ENCODE measurements at places on chromosomes 5 and 9.

DNA sequence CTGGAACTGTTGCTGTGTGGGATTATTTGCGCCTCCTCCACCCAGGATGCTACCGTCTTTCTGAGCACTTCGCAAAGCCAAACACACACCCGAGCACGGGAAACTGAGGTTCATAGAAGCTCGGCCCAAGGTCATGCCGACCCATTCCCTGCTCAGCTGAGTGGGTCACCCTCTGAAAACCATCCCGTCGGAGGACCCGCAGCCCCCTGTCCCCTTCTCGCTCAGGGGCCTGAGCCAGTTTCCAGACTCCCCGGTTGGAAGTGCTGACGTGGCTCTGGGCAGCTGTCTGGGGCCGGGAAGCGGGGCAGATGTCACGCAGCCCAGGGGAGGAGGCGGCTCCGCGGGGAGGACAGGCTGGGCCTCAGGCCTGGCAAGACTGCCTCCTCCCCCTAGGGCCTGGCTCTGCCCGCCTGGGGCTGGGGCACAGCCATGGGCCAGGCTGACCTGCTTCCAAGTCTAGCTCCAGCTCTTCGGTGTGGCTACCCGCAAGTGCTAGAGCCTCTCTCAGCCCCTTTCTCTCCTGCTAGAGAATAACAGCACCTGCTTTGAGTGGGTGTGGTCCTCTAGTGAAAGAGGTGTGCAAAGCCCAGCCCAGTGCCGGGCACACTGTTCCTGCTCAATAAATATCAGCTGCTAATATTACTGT lies 9.9 kb upstream of the CXXC5 start:
- no peak for DNase-seq

GRCh38 chr5:100539519-100539918 lies 4.3 kb downstream of the FAM174A start:
- no peak for DNase-seq

- DNase-seq: no peak
Observed at GRCh38 chr5:173679909-173680630, 63.6 kb upstream of the BOD1 start.

- DNase-seq: no peak
Observed at GRCh38 chr9:93320591-93321219, 130.8 kb upstream of the FAM120A start.

GRCh38 chr9:104386013-104386412 lies 118.0 kb upstream of the OR13F1 start:
- no peak for DNase-seq

GRCh38 chr5:60514152-60514551 lies 185.8 kb downstream of the DEPDC1B start:
- no peak for DNase-seq
